Hematopoietic multipotent progenitor cell treated with erythropoietin and hydrocortisone succinate and interleukin-3 and kit ligand, for 6 days (in vitro differentiated cells): ENCODE measurements at places on chromosomes 7 and 10.

DNA sequence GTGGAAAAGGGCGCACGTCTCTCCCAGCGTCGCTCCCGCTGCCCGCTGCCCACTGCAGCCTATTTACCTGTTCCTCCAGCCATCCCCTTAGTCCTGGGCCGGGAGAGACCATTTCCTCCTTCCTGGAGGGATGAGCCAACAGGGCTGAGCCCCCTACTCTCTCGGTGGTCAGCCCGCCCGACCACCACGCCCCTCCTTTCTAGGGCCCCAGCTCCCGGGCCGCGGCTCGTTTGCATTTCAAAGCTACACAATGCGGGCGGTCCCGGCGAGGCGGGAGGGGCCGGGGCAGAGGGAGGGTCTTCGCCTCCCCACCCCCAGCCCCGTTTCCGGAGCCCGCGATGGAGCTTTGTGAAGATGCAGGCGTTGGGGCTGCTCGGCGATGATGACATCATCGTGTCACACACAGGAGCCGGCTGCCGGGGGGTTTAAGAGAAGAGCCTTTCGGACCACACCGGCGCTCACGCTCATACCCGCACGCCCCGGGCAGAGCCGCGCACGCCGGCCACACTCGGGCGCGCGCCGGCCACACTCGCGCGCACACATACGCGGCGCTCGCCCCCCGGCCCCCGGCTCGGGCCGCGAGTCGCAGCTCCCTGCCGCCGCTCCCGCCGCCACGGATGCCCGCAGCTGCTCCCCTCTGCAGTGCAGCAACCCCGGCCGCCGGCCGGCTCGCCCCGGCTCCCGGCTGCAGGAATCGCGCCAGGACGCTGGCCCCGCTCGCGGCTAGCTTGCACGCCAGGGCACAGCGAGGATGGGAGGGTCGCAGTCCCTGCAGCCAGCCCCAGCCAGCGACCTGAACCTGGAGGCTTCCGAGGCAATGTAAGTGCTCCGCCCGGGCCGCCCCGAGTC lies 107.7 kb upstream of the BTBD16 start:
- DNase-seq, result no peak

- DNase-seq, result no peak
Observed at GRCh38 chr10:81957976-81958375, 83.0 kb downstream of the NRG3 start.

GRCh38 chr10:70715853-70716795 lies 43.8 kb downstream of the ADAMTS14 start:
- no peak for DNase-seq

DNA sequence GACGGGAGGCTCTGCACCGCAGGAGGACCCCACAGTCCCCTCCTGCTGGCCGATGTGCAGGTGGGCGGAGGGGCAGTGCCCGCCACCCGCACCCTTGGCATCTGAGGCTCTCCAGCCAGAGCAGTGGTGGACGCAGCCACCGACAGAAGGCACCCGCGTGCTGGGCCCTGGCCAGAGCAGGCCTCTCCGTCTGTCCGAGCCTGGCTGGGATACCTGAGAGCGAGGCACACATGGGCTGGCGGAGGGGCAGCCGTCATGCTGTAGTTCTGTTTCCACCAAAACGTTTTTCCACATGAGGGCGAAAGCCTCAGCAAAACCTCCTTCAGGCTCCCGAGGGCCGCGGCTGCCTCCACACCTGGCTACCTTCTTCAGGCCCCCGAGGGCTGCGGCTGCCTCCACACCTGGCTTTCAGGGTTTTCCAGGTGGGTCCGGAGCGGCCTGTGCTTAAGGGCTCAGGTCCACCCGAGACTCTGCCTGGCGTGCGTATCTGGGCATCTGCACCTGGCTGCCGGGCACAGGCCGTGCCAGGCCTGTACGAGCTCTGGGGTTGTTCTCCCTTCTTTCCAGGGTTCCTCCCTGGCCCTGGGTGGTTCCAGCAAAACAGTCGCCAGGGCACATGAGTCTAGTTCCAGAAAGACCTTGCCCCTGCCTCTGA lies 115.5 kb downstream of the INPP5A start:
- DNase-seq, result no peak
